ENCODE measurements at places on chromosomes 11 and 22.

DNA sequence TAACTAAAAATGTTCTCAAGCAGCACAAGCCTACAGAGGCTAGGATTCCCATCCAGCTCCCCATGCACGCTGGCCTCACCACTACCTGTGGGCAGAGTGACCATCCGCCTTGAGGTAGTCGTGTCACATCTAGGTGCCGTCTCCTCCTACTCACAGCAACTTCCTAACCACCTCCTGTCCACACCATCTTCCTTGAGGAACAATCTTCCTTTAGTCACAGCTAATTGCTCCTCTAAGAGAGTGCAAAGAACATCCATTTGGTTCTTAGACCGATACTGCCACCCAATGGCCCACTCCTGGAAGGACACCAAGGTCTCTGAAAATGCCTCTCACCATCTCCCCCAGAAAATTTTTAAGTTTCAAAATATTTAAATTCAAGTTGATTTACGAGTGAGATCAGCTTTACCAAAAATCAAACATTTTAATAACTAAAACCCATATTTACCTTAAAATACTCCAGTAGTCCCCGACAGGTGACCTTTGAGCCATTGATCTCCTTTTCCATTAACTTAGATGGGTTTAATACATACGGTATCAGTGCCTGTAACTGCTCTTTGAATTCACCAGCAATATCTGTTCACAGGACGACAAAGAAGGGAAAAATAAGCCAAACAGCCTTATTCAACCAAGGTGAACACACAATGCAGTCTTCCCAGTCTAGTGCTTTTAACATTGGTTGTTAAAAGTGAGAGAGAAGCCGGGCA, 21.7 kb upstream of the PLAAT3 start:
- no peak for DNase-seq

- DNase-seq: no peak
Observed at GRCh38 chr22:50039669-50040443, 18.2 kb downstream of the TTLL8 start.

- no peak for DNase-seq
Observed at GRCh38 chr11:81497202-81497804, 1236.4 kb downstream of the FAM181B start.

GRCh38 chr11:109553284-109553683, 131.3 kb downstream of the C11orf87 start:
- no peak for DNase-seq

- DNase-seq: no peak
Observed at GRCh38 chr22:36134182-36134581, 26.4 kb downstream of the APOL3 start.

DNA sequence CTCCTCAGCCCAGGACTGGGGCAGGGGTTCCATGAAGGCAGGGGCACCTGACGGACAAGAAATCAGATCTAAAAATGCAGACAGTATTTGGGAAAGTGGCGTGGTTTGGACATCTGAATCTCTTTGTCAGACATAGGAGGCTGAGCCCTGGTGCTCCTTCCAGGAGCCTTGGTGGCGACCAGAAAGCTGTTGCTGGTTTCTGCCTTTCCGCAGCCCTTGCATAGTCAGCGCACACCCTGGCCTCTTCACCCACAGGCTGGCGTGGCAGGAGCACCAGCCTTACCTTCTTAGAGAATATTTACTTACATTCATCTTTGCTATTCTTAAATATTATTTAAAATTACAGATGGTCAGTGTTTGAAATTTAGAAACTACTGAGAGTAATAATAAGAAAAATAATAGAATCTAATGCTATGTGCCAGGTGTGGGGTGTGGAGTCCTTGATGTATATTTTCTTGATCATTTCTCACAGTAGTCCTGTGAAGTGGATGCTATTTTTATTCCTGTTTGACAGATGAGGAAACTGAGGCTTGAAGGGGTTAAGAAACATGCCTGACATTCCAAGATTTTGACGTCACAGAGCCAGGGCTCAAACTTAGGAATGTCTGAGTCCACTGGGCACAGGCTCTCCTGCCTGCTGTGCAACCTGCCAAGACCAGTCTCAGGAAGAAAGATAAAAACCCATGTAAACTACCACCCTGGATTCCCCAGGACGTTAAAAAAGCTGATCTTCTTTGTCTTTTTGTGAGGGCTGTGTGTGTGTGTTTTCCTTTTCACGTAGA, 51.6 kb downstream of the TBC1D22A start:
- no peak for DNase-seq

GRCh38 chr22:20111045-20111688, 4.7 kb upstream of the RANBP1 start:
- DNase-seq: no peak

GRCh38 chr22:29150701-29151100, 55.0 kb upstream of the EMID1 start:
- DNase-seq: no peak

- no peak for DNase-seq
Observed at GRCh38 chr11:39443424-39444022, 2015.9 kb downstream of the LRRC4C start.

DNA sequence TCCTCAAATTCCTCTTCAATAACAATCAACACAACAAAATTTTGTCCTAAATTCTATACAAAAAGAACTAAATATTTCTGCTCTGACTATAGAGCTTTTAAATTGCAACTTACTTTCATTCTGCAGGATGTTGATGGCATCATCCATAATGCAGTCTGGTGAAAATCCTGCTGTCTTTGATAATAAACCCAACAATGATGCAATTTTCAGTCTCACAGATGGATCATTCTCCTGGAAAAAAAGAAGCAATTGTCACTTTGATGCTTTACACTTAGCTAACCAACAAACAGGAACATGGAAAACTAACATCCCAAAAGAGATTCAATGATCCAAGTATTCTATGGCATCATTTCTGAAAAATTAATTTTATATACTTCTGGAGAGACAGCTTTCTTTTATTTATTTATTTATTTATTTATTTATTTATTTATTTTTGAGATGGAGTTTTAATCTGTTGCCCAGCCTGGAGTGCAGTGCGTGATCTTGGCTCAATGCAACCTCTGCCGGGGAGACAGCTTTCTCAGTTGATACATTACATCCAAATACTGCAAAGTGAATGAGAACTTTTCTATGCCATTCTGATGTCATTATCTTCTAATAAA, 13.0 kb downstream of the INTS4 start:
- no peak for DNase-seq

- no peak for DNase-seq
Observed at GRCh38 chr11:37978647-37979046, 1380.6 kb upstream of the RAG2 start.

DNA sequence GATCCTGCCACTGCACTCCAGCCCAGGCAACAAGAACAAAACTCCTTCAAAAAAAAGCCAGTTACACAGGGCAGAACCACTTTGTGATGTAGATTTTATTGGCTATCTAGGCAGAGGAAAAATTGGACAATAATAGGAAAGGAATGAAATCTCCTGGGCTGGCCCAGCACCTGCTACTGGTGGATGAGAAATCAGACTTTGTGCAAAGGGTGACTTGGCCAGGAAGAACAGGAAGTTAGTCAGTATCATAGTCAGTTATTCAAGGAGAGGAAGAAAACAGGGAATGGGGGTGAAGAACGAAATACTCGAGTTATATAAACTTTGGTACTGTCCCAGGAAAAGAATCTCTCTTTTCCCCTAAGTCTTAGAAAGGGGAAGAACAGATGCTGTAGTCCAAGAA, 11.0 kb upstream of the SPTBN2 start:
- no peak for DNase-seq

GRCh38 chr11:68664141-68664540, 20.2 kb upstream of the GAL start:
- no peak for DNase-seq

DNA sequence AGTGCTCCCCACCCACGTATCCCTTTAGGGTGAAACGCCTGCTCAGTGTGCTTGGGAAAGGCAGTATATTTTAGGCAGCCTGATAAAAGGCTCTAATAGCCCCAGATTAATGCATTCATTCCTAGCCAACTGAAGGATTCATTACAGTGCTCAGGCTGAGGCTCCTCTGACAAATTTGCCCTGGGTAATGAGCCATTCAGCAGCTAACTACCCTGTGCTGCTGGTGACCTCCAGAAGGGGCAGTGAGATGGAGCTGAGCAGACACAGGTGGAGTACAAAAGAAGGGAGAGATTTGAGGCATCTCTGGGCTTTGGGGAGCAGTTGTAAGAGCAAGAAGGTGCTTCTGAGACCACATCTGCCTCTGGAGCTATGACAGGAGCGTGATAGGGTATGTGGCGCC, 817.0 kb downstream of the NTM start:
- no peak for DNase-seq

- no peak for DNase-seq
Observed at GRCh38 chr11:30411383-30411782, 88.5 kb downstream of the ARL14EP start.

- DNase-seq: no peak
Observed at GRCh38 chr11:6646071-6646470, 9.5 kb downstream of the DCHS1 start.

- DNase-seq: no peak
Observed at GRCh38 chr11:65817312-65817834, 16.4 kb upstream of the SNX32 start.

DNA sequence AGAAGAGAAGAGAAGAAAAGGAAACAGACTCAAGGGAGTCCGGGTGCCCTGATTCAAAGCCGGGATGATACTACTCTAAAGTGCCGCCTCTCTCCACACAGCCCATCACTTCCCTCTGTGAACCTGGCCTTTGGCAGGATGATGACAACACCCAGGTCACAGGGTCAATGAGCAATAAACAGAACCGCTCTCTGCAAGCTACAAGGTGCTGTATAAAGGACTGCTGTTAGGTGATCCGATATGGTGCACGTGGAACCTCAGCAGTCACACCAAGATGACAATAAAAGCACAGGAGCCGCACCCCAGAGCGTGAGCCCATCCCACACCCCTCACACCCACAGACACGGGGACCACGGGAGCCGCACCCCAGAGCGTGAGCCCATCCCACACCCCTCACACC, 10.7 kb downstream of the TTLL1 start:
- DNase-seq: no peak

- DNase-seq: no peak
Observed at GRCh38 chr22:39933741-39934140, 26.5 kb upstream of the TMA7B start.

DNA sequence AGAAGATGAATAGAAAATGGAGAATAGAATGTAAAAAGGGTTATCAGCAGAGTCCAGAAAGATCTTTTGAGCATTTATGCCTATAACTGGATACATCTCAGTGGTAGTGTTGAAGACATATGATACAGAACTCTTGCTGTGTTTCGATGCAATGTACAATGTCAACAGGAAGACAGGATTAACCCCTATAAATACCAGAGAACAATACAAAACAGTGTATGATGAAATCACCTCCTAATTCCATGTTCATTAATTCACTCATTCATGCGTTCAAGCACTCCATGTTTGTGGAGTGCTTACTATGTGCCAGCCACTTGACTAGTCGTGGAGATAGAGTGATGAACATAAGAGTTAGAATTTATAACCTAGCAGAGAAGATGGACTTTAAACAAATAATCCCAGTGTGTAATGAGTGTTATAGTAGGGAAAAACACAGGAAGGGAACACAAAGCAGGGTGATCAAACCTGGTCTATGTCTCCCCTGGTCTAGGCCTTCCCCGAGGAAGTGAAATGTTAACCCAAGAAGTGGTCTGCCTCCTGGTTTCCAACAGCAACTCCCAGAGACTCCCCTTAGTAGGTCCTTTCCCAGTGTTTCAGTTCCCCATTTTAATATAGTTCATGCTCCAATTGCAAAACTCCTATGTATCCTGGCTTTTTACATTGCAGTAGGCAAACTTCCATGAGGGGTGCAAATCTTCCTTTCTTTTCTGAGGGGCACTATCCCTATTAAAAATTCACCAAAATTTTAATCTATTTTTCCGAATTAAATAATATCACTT, 9.1 kb upstream of the SESN3 start:
- no peak for DNase-seq

DNA sequence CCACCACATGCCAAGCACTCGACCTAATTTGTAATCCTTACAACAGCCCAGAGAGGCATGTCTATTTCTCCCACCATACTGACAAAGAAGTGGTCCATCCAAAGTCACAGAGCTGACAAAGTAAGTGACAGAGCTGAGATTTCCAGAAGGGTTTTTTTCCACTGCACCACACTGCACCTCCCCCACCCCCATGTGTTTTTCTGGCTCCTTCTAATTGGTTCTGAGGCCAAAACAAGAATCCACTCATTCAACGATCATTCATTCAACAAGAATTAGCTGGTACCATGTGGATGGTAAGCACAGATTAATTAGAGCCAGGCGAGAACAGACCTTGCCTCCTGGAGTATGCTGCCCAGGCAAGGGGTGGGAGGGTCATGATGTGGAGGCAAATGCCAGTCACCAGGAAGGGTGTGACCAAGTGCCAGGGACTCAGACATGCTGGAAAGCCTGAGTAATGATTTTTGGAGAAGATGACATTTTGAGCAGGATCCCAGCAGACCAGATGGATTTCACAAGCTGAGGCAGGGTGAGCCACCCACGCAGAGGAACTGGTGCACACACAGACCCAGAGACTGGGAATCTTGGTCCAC, 14.9 kb upstream of the PRG2 start:
- no peak for DNase-seq

- no peak for DNase-seq
Observed at GRCh38 chr11:57798905-57799559, 37.4 kb downstream of the CTNND1 start.

DNA sequence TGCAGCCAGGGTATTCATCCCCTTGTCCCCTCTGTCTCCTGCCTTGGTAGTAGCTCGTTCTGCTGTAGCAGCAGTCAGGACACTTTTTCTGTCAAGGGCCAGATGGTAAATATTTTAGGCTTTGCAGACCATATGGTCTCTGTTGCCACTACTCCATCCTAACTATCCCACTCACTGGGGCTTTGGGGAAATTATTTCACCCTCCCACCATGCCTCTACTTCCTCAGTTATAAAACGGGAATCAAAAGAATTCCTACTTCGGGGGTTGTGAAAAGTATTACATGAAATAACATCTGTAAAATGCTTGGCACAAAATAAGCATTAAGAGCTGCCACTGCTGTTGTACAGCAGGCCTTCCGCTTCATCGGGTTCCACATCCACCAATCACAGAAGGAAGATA, 89.9 kb upstream of the LDLRAD3 start:
- DNase-seq: no peak

GRCh38 chr11:2314525-2315394, 12.9 kb downstream of the TSPAN32 start:
- DNase-seq: no peak

DNA sequence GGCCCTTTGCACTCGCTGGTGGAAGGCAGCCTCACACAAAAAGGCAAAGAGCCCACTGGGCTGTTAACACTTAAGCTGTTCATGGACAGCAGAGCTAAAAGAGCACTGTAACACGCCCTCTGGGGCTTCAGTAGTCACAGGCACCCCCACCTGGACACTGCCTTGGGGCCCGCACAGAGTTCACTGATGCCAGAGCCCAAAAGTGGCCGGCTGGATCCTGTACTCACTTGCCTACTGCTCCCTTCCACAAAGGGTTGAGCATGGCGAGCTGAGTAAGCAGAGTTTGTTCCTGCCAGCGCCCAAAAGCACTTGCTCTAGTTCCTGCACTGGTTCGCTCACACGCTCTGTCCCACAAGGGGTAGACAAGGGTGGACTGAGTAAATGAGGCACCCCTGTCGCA, 78.8 kb downstream of the RELT start:
- no peak for DNase-seq

All from esophagus squamous epithelium (tissue), 5 donors.